Uterus (tissue), 4 donors: ENCODE measurements at places on chromosomes 11 and 22. TPM values are rescaled to one million over a fixed set of nuclear protein-coding genes. Genes with fewer than 3 reads are reported as not detected.

GRCh38 chr22:49848690-49849160, 4.9 kb upstream of the ZBED4 start:
- no peak for DNase-seq

- DNase-seq: no peak
Measured at GRCh38 chr22:31329029-31329428, 17.1 kb downstream of the PATZ1 start.

GRCh38 chr11:124865181-124865901, at the start of gene ROBO3:
Gene ROBO3, plus strand, starts transcription at chr11:124865432. Its CDS starts 146 bp downstream, at chr11:124865578.
- no peak for DNase-seq

GRCh38 chr11:59141673-59142460, 789 bp upstream of the FAM111A start:
- no peak for DNase-seq

SPI1 gene
- 4.9 TPM for total RNA-seq

SIK2 gene
- total RNA-seq: 16.6 TPM

DNA sequence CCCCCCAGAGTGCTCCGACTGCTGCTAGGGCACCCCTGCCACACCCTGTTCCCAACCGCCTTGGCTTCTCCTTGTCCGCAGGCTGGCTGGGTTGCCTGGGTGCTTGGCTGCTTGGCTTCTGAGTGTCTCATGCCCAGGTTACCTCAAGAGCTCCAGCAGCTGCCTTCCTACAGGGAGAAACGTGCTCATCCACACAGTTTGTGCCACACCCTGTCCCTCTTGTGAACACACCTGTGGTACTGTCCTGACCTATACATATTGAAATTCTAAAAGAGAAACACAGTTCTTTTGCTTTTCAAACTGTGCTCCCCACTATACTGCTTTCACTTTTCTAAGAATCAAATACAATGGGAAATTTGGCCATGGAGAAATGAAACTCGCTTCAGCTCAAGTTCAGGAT, 191.4 kb downstream of the DBX1 start:
- no peak for DNase-seq

- no peak for DNase-seq
Measured at GRCh38 chr11:130629039-130629438, 180.6 kb downstream of the ADAMTS15 start.

DNA sequence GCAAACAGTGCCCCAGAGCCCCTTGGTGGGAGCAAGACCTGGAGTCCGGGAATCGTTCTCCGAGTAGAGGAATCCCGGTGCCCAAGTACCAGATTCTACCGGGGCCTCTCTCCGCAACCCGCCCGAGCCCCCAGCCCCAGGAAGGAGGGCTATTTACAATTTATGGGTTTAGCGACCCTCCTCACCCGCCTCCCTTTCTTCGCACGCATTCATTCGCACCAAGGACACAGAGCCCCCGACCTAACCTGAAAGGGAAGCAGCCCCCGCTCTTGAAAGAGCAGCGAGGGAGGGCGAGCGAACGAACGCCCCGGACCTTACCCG, 628 bp downstream of the LRP4 start:
- no peak for DNase-seq

DNA sequence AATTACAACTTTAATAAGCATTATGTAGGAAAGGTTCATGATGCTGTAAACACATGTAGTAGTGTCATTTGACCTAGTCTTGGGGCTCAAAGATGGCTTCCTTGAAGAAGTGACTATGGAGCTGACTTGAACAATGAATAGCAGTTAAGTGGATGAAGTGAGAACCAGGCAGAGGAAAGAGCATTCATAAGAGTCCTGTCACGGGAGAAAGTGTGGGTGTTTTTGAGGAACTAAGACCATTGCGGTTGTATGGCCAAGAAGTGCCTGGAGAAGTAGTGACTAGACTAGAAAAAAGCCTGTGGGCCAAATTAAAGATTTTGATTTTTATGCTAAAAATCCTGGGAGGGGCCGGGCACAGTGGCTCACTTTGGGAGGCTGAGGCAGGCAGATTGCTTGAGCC, 7.2 kb upstream of the IL18BP start:
- DNase-seq: no peak

GRCh38 chr22:45212306-45212709, 28.4 kb downstream of the KIAA0930 start:
- peak; percentile 73 for DNase-seq

GRCh38 chr11:37942081-37942480, 1344.0 kb upstream of the RAG2 start:
- DNase-seq: no peak

TUB gene
- 21.8 TPM for total RNA-seq

DNA sequence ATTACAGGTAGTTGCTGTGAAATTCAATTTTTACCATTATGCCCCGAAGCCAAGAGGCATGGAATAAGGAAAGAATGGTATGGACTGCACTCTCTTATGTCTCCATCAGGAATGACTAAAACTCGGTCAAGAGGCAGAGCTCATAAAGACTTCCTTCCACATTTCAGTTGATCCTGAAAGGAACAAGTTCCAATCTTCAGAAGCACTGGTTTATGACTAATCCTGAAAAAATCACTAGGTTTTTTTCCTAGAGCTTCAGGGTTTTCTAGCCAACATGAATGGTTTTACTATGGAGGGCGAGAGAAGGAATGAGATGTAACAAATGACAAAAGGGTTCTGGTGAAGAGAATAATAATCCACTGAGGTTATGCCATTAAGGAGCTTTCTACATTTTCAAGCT, 832.2 kb downstream of the NTM start:
- no peak for DNase-seq

GRCh38 chr11:47775240-47775869, 8.2 kb upstream of the FNBP4 start:
- DNase-seq: no peak

DNA sequence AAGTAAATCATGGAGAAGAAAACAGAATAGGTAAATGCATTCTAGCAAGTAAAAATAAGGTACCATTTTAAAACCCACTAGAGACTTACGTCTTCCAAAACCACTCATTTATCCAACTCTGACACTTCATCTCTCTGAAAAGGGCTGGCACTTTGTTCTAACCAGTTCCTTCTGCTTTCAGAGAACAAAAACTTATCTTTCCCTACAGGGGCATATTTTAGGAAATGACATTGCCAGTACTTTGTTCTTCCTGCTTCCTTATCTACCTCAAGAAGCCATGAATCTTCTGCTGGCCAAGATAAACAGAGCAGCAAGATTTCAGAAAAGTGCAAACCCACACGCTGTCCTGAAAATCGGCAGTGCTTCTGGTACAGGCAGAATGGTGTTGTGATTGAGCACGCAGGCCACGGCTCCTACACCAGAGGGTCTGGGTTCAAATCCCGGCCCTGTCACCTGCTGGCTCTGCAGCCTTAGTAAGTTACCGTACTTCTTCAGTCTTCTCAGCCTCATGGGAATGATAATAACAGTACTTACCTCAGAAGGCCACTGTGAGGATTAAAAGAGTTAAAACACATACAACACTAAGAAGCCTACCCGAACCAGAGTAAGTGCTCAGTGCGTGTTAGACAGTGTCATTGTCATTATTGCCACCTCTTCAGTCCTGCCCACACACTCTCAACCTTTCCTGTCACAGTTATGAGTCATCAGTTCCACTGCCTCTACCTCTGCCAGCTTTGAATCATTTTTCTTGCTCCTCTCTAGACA, 11.0 kb downstream of the MPZL3 start:
- DNase-seq: no peak

DNA sequence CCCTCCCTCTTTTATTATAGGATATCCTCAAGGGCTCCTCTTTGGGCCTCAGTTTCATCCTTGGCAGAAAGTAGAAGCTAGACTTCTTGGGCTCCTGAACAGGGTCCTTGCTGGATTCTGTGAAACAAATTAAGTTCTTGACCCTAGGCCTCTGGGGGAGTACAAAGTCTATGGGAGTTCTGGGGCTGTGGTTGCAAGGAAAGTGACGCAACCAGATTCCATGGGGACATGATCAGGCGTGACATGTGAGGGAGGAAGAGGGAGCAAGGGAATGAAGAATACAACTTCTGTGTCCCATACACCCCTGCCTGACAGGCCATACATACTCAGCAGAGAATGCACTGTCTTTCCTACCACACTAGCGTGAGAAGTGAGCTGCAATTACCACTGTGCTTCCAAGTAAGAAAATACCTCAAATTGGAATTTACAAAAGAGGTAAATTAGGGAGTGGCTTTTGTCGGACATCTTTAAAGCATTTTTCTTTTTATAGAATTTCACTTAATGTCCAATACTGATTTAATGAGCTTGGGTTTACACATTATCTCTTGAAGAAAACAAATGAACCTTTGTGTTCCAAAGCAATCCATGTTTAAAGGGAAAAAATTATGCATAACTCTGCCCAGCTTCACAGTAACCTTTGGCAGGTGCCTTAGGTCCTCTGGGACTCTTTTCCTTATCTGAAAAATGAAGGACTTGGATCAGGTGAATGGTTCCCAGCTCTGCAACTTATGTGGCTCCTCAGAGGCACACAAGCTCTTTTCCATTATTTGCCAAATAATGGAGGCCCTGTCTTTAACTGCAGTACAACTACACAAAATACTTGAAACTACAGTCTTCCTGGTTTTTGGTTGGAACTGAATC, 38.9 kb downstream of the LIMK2 start:
- DNase-seq: no peak

- no peak for DNase-seq
Measured at GRCh38 chr11:129815596-129816461, at the start of gene TMEM45B. Gene TMEM45B, plus strand, starts transcription at chr11:129815848. Its CDS starts 36,635 bp downstream, at chr11:129852483.

MMP1 gene
- total RNA-seq: not detected

- DNase-seq: no peak
Measured at GRCh38 chr11:72591785-72592502, 82.3 kb downstream of the PDE2A start.

DNA sequence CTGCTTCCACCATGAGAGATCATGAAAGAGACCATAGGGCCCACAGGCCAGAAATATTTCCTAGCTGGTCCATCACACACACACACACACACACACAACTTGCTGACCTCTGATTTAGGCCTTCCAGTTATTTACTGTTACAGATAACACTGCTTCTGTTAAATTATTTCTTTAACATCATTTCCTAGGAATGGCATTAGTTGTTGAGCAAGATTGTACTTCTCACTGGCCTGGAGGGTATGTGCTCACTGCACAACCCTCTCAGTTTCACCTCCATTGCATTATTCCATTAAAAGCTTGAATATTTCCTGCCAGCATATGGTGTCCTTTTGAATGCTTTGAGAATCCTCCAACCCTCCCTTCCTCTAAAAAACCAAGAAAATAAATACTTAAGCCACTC, 104.4 kb downstream of the MICAL2 start:
- DNase-seq: no peak

- no peak for DNase-seq
Measured at GRCh38 chr11:67581469-67581868, 2.1 kb upstream of the GSTP1 start.

- DNase-seq: no peak
Measured at GRCh38 chr22:44536411-44536810, 38.4 kb upstream of the RTL6 start.

GLYATL1 gene
- total RNA-seq: not detected

DNA sequence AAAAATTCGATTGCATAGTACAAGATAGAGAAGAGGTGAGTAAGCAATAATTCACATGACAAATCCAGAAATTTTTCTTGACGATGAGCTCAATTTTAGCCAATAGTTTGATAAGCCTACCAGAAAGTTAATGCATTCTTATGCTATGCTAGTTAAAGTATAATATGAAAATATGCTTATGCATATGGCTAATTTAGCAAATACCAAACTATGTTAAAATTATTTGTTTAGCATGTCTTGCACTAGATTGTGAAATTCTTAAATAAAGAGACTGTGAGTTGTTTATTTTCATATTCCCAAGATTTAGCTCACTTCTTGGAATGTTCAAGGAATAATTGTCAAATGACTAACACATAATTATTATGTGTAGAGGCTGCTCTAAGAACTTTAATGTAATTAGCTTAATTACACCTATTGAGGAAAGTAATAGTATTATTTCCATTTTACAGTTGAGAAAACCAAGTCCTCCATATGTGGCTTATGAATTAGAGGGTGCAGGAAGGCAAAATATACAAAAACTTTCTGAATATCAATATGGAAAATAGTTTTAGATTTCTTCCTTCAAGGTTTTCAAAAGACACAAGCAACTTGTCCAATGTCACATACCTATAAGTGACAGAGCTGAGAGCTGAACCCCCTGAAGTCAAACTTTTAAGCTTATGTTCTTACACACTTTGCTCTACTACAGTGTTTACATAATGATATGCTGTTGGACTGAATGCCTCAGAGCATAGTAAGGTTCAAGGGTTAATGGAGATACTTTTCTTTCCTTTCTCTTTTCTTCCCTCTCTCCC, 45.9 kb upstream of the ARHGAP20 start:
- DNase-seq: no peak

SLC22A6 gene
- total RNA-seq: not detected

DRD2 gene
- not detected for total RNA-seq

APOL5 gene
- total RNA-seq: not detected

SEPTIN3 gene
- total RNA-seq: not detected

GRCh38 chr11:76236092-76236999, 30.0 kb upstream of the WNT11 start:
- no peak for DNase-seq

GRCh38 chr11:74195828-74196227, 24.7 kb downstream of the PPME1 start:
- no peak for DNase-seq

DNA sequence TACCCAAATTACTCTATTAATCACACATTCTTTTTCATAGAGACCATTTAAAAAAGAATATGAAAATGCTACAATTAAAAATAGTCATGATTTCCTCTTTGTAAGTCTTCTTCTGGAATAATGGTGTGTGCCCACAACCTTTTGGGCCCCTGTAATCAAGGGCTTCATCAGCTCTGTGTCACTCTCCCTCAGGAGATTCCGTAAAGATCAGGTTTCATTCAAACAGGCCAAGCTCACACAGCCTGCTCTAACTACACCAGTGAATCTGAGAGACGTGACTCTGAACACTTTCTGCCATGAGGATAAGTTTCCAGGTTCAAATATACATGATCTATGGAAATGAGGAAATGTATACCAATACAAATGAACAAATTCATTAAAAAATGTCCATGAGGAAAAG, 9.5 kb downstream of the DRICH1 start:
- no peak for DNase-seq

- DNase-seq: no peak
Measured at GRCh38 chr11:2191883-2192282, 20.3 kb upstream of the TH start.

DNA sequence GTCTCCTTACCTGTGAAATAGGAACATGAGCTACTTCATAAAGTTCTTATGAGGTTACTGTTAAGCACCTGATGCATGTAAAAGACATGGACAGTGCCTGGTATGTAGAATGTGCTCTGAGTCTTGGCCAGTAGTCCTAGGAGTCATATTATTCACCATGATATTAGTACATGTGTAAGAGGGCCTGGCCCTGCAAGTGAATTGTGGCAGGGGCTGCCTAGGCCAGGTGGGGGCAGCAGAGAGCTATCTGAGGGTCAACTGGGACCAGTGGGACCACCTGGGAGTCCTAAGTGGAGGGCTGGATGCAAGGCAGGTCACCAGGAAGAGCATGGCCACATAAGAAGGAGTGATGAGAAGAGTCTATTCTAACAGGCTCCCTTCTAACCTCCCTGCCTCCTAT, 529.5 kb downstream of the SOX6 start:
- DNase-seq: no peak
